ENCODE measurements at places on chromosomes 7 and 10. TPM values are rescaled to one million over a fixed set of nuclear protein-coding genes. Genes with fewer than 3 reads are reported as not detected.

ZNF786 gene
- total RNA-seq, result 4.6 TPM

DNA sequence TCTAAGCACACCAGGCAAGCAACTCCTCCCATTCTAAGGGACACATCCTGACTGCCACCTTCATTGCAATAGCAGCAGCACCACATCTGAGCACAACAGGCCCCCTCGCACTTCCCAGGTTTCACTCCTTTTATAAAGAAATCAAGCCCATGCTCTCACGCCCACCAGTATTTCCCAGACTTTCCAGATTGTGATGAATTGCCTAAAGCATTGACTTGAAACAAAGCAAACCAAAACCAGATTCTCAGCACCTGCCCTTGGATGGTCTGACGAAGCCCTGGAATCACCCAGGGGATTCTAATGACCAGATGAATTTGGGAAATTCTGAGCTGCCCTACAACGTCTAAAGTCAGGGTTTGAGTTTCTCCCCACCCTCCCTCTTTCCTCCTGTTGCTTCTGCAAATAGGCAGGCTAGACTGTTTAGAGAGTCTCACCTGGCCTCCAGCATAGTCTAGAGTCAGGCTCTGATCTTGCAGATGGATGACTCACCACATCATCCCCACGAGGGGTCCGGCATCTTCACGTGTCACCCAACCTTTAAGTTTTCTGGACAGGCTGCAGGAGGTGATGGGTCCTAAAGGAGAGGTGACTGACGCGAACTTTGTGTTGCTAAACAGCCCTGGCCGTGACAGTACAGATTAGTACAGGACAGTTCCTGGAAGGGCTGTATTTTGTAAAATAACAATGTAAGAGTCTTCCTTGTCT, 198.0 kb downstream of the SKIDA1 start:
- no peak for DNase-seq

GRCh38 chr7:45219130-45219529, 61.5 kb downstream of the RAMP3 start:
- DNase-seq, result no peak

DNA sequence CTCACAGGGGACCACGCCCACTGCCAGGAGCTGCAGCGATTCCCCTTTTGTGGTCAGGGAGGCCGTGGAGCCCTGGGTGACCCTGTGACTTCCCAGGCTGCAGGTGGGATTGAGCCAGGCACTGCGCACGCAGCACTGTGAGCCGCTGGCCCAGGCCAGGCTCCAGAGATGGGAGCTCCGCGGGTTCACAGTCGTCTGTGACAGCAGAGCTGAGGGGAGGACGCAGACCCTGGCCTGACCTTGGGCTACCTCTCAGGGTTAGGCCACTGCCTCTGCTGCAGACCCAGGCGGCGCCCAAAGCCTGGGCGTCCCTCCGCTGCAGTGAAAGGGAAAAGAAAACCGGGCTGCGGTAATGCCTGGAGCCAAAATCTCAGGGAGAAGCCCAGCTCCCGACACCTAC, 107.5 kb upstream of the GPR26 start:
- no peak for DNase-seq

DNA sequence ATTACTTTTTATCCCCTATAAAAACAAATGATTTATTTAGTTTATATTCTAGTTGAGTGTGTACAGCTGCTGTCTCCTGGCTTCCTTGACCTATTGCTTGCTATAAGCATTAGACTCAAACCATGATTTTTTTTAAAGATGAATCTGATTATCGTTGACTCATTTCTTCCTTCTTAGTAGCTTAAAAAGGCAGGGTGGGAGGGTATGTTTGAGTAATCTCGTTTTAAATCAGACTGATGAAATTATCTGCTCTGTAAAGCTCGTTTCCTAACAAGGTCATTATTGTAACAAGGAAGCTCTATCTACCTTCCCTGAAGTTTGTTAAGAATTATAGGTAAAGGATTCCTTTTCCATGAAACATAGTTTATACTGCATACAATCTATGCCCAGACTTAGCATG, 276.3 kb upstream of the KCND2 start:
- DNase-seq, result no peak

AGMO gene
- total RNA-seq, result 1.0 TPM

- DNase-seq, result no peak
Measured at GRCh38 chr7:123782071-123782798, 33.4 kb upstream of the WASL start.

GRCh38 chr7:90290244-90291113, 30.6 kb downstream of the FAM237B start:
- DNase-seq, result no peak

GBF1 gene
- total RNA-seq, result 14.6 TPM

GRCh38 chr10:45386657-45387056, 12.6 kb downstream of the ALOX5 start:
- no peak for DNase-seq

DNA sequence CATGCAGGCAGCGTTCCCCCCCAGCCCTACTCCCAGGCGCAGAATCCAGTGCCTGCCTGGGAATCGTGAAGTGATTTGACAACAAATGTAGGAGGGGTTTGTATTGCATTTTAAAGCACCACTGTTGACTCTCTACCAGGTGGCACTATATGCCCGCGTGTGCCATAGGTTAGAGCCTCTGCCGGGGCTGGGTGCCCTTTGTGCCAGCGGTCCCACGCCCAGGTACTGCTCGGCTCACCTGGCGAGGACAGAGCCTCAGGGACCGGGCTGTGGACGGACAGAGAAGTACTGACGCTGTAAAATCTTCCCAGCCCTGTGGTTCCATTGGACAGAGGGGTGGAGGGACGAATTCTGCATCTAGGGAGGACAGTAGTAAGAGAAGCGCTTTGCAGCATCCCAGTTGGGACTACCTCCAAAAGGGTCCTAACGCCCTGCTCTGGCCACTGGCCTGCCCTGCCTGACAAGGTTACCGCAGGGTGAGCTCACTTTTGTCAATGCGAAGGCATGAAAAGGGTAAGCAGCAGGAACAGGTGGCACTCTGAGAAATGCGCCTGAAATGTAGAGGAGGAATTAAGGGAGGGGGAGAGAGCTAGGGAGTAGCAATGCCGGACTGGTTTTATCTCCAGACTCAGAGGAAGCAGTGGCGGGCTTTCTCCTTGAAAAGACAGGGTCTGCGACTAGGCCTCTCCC, 788 bp upstream of the CACNA2D1 start:
- no peak for DNase-seq

- no peak for DNase-seq
Measured at GRCh38 chr10:63788152-63788821, 267.1 kb downstream of the REEP3 start.

- no peak for DNase-seq
Measured at GRCh38 chr10:58019863-58020537, 247.7 kb downstream of the IPMK start.

DNA sequence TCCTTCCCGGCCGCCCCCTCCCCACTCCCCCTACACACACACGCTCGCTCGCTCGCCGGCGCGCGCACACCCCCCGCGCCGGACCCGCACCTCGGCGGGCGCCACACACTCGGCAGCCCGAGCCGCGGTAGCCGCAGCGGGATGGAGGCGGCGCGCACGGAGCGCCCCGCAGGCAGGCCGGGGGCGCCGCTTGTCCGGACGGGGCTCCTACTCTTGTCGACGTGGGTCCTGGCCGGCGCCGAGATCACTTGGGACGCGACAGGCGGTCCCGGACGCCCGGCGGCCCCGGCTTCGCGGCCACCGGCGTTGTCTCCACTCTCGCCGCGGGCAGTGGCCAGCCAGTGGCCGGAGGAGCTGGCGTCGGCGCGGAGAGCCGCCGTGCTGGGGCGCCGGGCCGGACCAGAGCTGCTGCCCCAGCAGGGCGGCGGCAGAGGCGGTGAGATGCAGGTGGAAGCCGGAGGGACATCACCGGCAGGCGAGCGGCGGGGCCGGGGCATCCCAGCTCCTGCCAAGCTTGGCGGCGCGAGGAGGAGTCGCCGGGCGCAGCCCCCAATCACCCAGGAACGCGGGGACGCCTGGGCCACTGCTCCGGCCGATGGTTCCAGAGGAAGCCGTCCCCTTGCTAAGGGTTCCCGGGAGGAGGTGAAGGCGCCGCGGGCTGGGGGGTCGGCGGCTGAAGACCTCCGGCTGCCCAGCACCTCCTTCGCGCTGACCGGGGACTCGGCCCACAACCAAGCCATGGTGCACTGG, at the start of gene SORCS3:
SORCS3 (plus strand) TSS at position 104 of the 750 bp plus-strand sequence.
- no peak for DNase-seq

- no peak for DNase-seq
Measured at GRCh38 chr10:113235508-113235907, 285.5 kb downstream of the TCF7L2 start.

DNA sequence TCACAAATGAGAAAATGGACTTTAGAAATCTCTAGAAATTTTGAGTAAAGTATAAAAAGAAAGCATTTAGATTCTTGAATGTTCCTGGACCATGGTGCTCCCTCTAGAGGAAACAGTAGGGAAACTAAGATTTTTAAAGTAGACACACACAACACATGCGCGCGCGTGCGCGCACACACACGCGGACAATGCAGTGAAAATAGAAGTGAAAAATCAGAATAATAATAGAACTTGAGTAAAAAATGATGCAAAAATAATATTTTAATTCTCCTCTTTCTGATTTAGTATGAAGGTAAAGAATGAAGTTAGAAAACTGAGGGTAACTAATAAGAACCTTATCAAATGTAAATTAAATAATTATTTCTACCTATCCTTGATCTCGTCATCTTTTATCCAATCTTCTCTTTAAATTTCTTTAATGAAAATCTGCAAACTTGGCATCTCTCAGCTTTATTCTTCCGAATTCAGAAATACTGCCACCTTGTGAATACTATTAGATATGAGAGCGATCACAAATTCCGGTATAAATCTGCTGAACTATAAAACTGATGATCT, 117.0 kb upstream of the AMPH start:
- DNase-seq, result peak; percentile 16
